ENCODE measurements at places on chromosomes 5 and 9. TPM values are rescaled to one million over a fixed set of nuclear protein-coding genes. Genes with fewer than 3 reads are reported as not detected.

PCDHB4 gene
- 0.07 TPM for total RNA-seq

TGFBI gene
- 1,578 TPM for total RNA-seq

DEPDC1B gene
- total RNA-seq: 17.6 TPM

RXRA gene
- total RNA-seq: 33.9 TPM

FGF18 gene
- total RNA-seq: 2.5 TPM

GRAMD2B gene
- total RNA-seq: 1.1 TPM

BARHL1 gene
- total RNA-seq: not detected

ZBED3 gene
- total RNA-seq: 4.7 TPM

EQTN gene
- not detected for total RNA-seq

CDC20B gene
- 0.07 TPM for total RNA-seq

PTPRD gene
- total RNA-seq: 0.20 TPM

TIMD4 gene
- total RNA-seq: 1.4 TPM

PCDHA5 gene
- total RNA-seq: 0.70 TPM

APBA1 gene
- total RNA-seq: 0.16 TPM

BTNL3 gene
- total RNA-seq: not detected

GKAP1 gene
- 4.1 TPM for total RNA-seq

NAIP gene
- 0.39 TPM for total RNA-seq

IFNA2 gene
- not detected for total RNA-seq

ECM2 gene
- total RNA-seq: 0.17 TPM

TAL2 gene
- total RNA-seq: 0.20 TPM

SLC34A3 gene
- total RNA-seq: 0.07 TPM

SLC9A3 gene
- total RNA-seq: 2.2 TPM

NME5 gene
- not detected for total RNA-seq

SPATA31A3 gene
- not detected for total RNA-seq

SNCB gene
- total RNA-seq: 1.2 TPM

MXD3 gene
- total RNA-seq: 19.0 TPM

SMAD5 gene
- 32.0 TPM for total RNA-seq

GRIN3A gene
- total RNA-seq: not detected

FAM200C gene
- 1.6 TPM for total RNA-seq

TAF11L10 gene
- total RNA-seq: not detected

AIF1L gene
- total RNA-seq: 1.7 TPM

TRIM36 gene
- 1.8 TPM for total RNA-seq

SEC61B gene
- 352 TPM for total RNA-seq

IL9 gene
- total RNA-seq: not detected

PCDHGB6 gene
- total RNA-seq: 0.10 TPM

GMCL2 gene
- not detected for total RNA-seq

LCN15 gene
- not detected for total RNA-seq

TAS2R1 gene
- not detected for total RNA-seq

SARDH gene
- total RNA-seq: 0.15 TPM

NANS gene
- total RNA-seq: 70.6 TPM

EMB gene
- total RNA-seq: 5.8 TPM

CCDC152 gene
- total RNA-seq: not detected

THG1L gene
- total RNA-seq: 29.9 TPM

SPINK6 gene
- total RNA-seq: 0.45 TPM

CCDC112 gene
- 6.5 TPM for total RNA-seq

STING1 gene
- 0.66 TPM for total RNA-seq

PCDHGA7 gene
- 1.2 TPM for total RNA-seq

RGMB gene
- 6.0 TPM for total RNA-seq
